CD8-positive, alpha-beta memory T cell (primary cell): ENCODE measurements at places on chromosomes 3 and 15.

GRCh38 chr3:57158813-57159738 is 6.1 kb downstream of the IL17RD start:
- no peak for DNase-seq

GRCh38 chr15:41832875-41833274 is 5.0 kb downstream of the JMJD7 start:
- no peak for DNase-seq

DNA sequence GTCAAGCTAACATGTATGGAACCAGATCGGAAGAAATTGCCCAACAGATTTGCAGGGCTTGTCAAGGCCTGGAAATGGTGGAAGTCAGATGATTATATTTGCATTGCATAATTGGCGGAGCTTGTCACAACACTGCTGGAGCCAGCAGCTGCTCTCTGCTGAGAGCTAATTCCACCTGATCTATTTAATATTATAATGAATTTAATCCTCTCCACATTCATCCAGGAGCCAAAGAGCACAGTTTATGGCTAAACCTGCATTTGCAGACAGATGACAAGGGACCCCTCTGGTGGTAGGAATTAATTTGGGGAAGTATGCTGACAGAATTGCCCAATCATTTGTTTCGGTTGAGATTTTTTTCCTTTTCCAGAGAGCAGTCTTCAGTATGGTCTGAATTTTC is 730.2 kb downstream of the TUSC7 start:
- DNase-seq: no peak

DNA sequence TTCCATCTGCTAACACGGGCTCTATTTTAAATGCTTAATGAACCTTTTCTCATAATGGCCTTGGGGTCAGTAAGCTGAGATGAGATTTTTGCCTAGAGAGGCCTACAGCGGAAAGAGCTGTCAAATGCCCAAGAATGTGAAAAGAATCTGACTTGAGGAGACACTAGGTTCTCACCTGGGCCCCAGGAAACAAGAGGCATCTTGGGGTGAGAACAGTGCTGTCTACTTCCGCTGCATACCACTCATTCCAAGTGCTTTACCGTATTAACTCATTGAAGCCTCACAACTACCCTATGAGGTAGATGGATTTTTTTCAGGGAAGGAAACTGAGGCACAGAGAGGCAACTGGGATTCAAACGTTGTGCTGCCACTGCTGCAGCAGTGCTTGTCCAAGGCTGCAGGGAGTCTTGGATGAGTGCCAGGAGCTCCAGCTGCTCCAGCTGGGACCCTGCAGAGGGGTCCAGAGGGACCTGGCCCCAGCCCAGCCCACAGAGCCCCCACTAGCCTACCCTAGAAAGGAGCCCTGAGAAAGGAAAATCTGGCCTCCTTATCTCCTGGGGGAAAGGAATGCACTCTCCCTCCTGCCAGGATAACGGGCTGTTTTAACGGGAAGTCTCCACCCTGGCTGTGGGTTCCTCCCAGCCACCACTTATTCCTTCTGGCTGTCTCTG is 68.4 kb downstream of the SLC12A8 start:
- DNase-seq: no peak

- no peak for DNase-seq
Observed at GRCh38 chr15:34043391-34043790, 4.4 kb upstream of the AVEN start.

DNA sequence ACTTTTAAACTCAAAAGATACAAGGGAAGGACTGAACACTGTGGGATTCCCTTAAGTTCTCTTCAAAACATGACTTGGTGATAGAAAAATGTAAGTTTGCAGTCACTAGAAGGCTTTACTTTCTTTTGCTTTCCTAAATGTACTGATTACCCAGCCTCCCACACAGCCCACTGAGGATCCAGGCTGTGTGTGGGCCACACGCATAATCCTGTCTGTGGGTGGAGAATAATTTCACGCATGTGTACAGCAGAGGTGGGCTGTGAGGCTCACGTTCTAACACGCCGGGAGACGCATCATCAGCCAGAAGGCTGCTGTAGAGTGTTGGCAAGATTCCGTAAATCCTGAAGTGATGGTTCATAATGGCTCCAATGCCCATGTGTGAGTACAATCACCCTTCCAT is 165.5 kb downstream of the CLSTN2 start:
- DNase-seq: no peak

- DNase-seq: no peak
Observed at GRCh38 chr15:41999290-42000285, 21.3 kb downstream of the PLA2G4E start.

GRCh38 chr3:148896062-148896461 is 31.0 kb downstream of the CPA3 start:
- no peak for DNase-seq

GRCh38 chr15:90817117-90818057 is 51.0 kb upstream of the FURIN start:
- no peak for DNase-seq

- no peak for DNase-seq
Observed at GRCh38 chr3:12114251-12114650, 44.5 kb downstream of the TIMP4 start.

- DNase-seq: no peak
Observed at GRCh38 chr3:64799606-64800005, 111.8 kb upstream of the ADAMTS9 start.

DNA sequence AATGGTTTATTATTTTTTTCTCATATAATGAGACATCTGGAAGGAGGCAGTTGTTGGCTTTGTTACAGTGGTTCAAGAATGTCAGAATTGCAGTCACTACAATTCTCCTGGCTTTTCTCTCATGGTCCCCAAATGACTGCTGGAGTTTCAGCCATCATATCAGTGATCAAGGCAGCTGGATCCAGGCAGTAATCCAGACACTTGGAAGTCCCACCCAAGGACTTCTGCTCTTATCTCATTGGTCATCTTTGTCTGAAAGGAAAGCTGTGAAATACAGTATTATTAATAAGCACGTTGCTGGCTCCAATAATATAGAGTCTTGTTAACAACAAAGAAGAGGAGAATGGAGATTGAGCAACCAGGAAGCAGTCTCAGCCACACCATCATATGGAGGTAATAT is 22.9 kb upstream of the MED12L start:
- no peak for DNase-seq

- DNase-seq: no peak
Observed at GRCh38 chr3:183291497-183292031, 38.5 kb downstream of the B3GNT5 start.

DNA sequence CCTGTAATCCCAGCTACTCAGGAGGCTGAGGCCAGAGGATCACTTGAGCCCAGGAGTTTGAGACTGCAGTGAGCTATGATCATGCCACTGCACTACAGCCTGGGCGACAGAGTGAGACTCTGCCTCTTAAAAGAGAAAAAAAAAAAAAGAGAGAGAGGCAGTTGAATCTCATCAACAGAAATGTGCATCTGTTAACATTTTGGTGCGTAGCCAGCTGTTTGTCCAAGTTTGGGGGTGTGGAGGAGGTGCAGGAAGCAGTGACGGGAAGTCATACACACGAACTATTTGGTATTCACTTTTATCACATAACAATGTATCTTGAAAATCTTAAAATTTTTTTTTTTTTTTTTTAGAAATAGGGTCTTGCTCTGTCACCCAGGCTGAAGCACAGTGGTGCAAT is 18.2 kb upstream of the CEMIP start:
- no peak for DNase-seq

DNA sequence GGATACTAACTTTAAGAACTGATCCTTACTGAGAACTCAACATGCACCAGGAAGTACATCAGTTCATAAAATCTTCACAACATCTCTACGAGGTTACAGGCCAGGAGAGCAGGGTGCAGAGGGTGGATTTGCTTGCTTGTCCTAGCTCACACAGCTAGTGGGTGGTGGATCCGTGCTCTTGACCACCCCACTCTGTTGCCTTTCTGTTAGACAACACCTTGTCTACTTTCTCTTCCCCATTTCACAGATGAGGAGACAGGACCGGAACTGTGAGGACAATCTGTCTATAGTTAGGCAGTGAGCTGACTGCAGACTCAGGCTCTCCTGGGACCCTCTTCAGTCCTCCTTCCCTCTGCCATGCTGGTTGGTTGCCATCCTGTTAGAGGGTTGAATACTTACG is 221.7 kb upstream of the TLE3 start:
- DNase-seq: no peak

GRCh38 chr15:64156652-64157331 is 5.3 kb downstream of the SNX22 start:
- DNase-seq: no peak

- DNase-seq: no peak
Observed at GRCh38 chr3:65776081-65776480, 262.6 kb downstream of the MAGI1 start.

- no peak for DNase-seq
Observed at GRCh38 chr3:184459355-184459754, 79.5 kb downstream of the CHRD start.

DNA sequence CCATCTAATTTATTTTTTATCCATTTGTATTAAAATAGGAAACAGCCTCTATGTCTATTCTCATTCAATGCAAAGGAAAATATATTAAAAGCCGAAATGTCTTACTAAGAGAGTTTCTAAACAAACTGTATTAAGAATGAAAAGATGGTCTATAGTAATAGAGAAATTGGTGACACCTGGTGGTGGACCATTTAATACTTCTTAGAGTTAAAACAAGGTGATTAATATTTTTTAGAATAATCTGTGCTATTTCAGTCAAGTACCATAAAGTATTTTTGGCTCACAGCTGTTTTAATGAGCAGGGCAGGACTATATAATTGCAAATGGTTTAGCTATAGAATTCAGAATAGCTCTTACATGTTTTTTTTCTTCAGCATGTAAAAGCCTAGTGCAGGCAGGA is 55.7 kb downstream of the SYNPR start:
- no peak for DNase-seq

- no peak for DNase-seq
Observed at GRCh38 chr3:115922681-115923347, 299.5 kb downstream of the GAP43 start.

- DNase-seq: no peak
Observed at GRCh38 chr15:77988347-77989295, 88.9 kb downstream of the TBC1D2B start.

DNA sequence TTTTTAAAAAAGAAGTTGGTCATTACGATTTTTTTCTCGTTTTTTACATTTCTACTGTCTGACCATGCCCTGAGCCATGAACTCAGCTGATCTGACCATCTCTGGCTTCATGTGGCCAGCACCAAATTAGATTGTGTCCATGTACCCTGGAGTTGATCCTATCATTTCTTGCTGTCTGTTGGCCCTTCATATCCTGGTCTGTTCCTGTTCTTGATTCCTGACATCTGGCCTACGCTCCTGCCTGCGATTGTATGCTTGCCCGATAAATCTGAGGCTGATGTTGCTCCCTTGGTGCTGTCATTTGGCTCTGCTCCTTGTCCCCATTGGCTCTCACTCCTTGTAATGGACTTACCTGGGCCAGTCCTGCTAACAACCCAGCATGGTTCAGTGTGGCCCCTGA is 89.8 kb upstream of the IGSF10 start:
- no peak for DNase-seq

GRCh38 chr3:10389339-10389738 is 68.4 kb upstream of the SEC13 start:
- no peak for DNase-seq

DNA sequence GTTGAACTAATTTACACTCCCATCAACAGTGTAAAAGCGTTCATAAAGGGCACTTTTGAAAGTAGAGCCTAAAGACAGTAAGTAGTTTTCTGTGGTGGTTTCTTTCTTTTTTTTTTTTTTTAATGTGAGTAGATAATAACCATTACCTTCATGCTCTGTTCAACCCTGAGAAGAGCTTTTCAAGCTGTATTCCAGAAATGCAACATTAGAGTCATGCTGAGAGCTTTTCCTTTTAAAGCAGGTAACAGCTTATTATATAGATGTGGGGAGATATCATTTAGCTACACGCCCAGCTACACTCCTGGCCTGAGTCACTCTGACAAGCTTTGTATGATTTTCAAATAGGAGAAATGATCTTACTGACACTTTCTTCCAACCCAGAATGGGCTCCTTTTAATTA is 96.2 kb upstream of the ARHGEF26 start:
- DNase-seq: no peak
